Activated naive CD4-positive, alpha-beta T cell treated with anti-CD3 and anti-CD28 coated beads for 36 hours (primary cell): ENCODE measurements at places on chromosomes 6 and 20. TPM values are rescaled to one million over a fixed set of nuclear protein-coding genes. Genes with fewer than 3 reads are reported as not detected.

GRCh38 chr6:153960281-153960680 lies 78.8 kb upstream of the OPRM1 start:
- H3K27ac ChIP-seq: no peak overlapping the region
- no peaks in the 10 kb centered on the region for H3K36me3 ChIP-seq
- H3K4me3 ChIP-seq: no peak overlapping the region
- H3K4me1 ChIP-seq: peaks cover 15% of the 10 kb centered on the region
- DNase-seq: no peak

RPP21 gene
- total RNA-seq: 44.8 TPM

- DNase-seq: peak; percentile 81
- H3K36me3 ChIP-seq: no peaks in the 10 kb centered on the region
- no peak overlapping the region for H3K4me3 ChIP-seq
- H3K4me1 ChIP-seq: peaks cover 80% of the 10 kb centered on the region
Measured at GRCh38 chr6:142566628-142567396, 265.0 kb downstream of the ADGRG6 start.

IL20RA gene
- total RNA-seq: not detected

DNA sequence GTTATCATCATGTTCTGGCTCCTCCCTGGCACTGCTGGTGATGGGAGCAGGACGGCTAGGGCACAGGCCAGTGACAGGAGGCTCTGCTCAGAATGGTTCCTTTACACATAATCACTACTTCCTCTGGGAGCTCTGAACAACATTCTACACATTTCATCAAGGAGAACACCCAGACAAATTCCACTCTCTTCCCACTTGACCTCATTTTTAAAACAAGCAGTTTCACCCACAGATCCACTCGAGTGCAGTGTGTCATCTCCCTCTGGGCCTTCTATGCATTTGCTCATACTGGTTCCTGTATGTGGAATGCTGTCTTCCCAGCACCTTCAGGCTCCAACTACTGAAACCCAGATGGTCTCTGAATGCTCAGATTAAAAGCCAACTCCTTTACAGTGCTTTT lies 84.8 kb downstream of the ELOVL5 start:
- H3K36me3 ChIP-seq: peaks cover 74% of the 10 kb centered on the region
- no peaks in the 10 kb centered on the region for H3K27me3 ChIP-seq
- H3K4me3 ChIP-seq: no peak overlapping the region
- H3K27ac ChIP-seq: no peak overlapping the region

SAMD5 gene
- total RNA-seq: not detected
